ENCODE measurements at places on chromosomes 1 and 21.

GRCh38 chr1:228077565-228078330 is 4.8 kb upstream of the ARF1 start:
- DNase-seq: no peak

GRCh38 chr1:19840228-19840627 is 25.1 kb upstream of the RNF186 start:
- DNase-seq: no peak

- DNase-seq: no peak
Observed at GRCh38 chr1:86776108-86776507, 71.7 kb downstream of the SH3GLB1 start.

DNA sequence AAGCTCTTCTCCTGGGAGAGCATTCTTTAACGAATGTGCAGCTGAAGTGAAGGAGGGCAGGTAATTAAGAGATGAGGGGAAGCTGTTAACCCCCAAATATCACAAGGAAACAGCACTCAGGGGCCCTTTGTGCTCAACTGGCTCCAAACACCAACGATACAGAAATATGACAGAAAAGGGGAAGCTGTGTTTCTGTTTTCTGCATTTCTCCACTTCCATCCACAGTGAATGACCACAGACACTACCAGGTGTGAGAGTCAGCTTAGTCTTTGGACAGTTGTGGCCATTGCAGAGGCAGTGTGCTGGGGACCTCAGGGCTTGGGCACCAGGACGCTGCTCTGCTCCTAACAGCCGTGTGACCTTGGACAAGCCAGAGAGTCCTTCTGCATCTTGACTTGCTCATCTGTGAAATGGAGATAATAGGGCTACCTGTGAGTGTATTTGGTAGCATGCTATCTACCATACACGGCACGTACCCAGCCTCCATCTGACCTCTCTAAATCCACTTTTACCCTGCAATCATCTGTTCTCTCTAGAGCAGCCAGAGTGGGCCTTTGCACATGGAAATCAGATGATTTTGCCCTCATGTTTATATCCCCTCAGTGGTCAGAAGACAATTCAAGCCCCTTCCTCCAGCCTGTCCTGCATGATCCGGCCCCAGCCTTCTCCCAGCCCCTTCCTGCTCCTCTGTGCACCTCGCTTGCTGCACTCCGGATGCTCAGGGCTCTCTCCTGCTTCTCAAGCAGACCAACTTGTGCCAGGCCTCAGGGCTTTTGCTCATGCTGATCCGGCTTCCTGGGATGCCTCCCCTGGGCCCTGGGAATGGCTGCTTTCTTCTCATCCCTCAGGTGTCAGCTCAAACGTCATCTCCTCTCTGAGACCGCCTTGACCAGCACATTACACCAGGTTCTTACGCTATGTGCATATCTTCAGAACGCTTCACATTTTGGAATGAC is 4.7 kb upstream of the TINAGL1 start:
- no peak for DNase-seq

GRCh38 chr1:230157420-230158390 is 90.7 kb downstream of the GALNT2 start:
- DNase-seq: no peak

DNA sequence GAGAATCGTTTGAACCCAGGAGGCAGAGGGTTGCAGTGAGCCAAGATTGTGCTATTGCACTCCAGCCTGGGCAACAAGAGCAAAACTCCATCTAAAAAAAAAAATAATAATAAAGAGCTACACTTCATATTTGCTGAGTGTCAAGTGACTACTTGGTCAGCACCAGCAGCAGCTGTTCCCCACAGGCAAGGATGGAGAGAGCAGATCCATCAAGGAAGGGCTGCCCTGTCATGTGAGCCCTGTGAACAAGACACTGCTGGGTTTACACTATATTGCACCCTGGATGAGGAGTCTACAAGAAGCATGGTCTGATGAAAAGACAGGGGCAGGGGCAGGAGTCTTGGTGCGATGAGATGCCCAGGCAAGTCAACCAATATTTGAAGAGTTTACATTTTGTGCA is 3.6 kb downstream of the CTNNBIP1 start:
- DNase-seq: no peak

DNA sequence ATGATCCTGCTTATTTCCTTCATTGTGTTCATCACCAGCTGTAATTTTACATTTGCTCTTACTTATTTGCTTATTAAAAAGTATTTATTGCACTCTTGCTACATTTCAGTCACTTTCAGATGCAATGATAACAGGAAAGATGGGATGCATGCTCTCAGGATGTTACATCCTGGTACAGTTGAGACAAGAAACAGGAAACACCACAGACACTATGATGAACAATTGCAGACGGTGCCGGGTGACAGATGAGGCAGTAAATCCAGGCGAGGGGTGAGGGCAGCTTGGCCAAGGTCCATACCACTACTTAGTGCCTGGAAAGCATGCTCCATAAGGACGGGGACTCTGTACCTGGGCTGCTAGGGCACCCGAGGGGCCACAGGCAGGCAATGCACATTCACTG is 156.6 kb upstream of the RAB4A start:
- no peak for DNase-seq

DNA sequence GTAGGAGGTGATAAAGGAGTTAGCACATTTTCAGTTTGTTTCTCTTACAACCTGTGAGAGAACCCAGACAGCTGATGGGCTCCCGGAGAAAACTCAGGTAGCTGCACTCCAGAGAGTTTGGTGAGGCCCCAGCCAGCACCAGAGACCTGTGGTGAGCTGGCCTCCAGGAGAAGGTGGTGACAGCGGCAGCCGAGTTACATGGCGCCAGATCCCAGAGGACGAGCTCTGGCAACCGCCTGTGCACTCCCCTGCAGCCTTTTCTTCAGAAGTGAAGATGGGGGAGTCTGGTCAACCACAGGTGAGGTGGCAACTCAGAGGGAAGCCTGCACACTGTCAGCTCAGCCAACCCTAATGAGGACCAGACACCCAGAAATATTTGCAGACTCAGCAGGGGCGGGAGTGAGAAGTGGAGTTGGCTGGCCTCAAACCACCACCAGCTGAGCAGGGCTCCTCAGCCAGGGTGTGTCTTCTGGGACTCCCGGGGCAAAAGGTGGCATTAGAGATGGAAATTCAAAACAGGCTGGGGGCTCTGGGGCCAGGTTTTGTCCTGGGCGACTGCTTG is 209.7 kb downstream of the SETD4 start:
- no peak for DNase-seq

- no peak for DNase-seq
Observed at GRCh38 chr1:207605444-207606361, 39.2 kb upstream of the CR1L start.

- DNase-seq: no peak
Observed at GRCh38 chr1:164589408-164589807, 30.4 kb downstream of the PBX1 start.

- DNase-seq: no peak
Observed at GRCh38 chr1:197363855-197364254, 95.8 kb downstream of the CRB1 start.

DNA sequence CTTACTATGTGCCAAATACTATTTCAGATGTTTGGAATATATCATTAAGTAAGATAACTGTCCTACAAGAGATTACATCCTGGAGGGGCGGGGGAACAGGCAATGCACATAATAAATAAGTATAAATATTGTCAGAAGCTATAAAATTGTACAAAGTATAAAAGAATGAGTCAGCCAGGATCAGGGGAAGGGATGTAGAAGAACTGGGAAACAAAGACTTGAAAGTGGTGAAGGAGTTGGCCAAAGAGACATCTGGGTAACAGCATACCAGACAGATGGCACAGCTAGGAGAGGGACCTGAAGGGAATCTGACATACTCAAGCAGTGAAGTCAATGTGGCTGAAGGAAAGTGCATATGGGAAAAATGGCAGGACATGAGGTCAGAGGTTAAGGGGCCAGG is 53.9 kb downstream of the CYYR1 start:
- DNase-seq: no peak

DNA sequence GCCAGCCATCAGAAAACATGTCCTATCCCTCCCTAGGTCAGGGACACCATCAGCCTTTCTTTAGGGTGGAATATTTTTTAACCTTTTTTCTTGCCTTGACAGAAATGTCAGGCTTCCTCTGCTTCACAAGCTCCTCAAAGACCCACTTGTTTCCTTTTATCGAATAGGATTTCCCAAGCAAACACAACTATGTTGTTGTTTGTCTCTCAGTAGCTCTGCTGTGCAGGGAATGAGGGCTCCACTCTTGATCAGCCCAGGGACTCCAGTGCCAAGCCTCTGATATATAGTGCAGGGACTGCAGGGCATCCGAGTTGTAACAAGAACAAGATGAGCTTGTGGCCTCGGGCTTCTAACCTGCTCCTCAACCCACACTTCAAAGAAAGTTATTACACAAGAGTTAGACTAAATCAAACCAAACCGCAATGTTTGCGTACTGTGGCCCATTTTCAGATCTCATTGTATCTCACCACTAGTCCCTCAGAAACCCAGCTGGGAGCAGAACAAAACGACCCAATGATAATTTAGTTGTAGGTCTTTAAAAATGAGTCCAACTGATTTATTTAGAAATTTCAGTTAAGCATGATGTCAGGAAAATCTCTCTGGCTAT is 108.1 kb downstream of the ATG4C start:
- DNase-seq: no peak

GRCh38 chr1:45974541-45975269 is 157.7 kb downstream of the PIK3R3 start:
- no peak for DNase-seq
